ENCODE measurements at places on chromosomes 4 and X.

- no peak for DNase-seq
Measured at GRCh38 chr4:165724786-165725185, 148.3 kb upstream of the TLL1 start.

DNA sequence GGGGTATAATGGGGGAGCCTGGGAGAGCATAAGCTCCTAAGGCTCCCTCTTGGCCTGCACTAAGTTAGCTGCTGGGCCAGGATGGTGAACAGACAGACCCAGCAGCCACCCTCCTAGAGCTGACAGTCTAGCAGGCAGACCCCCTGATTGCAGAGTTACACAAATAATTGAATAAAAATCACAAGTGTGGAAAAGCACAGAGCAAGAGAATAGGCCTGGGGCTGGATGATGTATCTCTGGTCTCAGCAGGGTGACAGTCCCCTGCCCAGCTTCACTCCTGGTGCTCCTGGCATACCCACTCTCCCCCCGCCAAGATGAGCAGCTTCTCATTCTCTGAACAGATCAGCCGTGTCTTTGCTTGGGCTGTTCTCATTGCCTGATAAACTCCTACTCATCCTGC lies 86.1 kb upstream of the STX18 start:
- DNase-seq: no peak

DNA sequence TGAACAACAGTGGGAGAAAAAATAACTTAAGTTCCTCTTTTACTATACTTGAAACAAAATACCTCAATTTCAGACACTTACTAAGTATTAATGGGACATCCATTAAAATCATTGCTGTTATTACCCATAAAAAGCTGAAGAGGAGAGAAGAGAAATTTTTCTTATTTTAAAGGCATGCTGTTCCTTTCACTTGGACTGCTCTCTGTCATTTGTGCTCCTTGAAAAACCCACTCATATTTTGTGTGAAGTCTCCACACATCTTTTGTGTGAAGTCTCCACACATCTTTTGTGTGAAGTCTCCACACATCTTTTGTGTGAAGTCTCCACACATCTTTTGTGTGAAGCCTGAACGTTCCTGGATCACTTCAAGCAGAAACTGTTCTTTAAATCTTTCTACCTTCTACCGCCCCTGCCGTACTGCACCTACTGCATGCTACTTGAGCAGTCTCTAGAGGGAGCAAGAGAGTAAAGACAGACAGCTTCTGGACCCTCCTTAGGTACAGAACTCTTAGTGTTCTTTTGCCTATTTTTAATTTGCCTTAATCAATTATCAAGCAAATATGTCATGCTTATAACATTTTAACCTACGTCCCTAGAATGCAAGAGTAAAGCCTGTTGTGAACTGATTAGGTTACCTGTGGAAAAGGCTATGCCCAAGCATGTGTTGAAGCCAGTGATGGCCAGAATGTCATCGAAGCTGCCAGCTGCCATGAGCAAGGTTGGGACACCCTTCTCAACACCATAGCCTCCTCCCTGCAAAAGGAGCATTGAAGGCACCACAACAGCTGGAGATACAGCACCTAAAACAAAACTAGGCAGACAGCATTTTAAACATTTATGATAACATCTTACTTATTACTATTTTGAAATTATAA lies 27.1 kb upstream of the SLC9B1 start:
- DNase-seq: no peak

- DNase-seq: peak; percentile 41
Measured at GRCh38 chrX:76148753-76149152, 24.1 kb upstream of the PBDC1 start.

DNA sequence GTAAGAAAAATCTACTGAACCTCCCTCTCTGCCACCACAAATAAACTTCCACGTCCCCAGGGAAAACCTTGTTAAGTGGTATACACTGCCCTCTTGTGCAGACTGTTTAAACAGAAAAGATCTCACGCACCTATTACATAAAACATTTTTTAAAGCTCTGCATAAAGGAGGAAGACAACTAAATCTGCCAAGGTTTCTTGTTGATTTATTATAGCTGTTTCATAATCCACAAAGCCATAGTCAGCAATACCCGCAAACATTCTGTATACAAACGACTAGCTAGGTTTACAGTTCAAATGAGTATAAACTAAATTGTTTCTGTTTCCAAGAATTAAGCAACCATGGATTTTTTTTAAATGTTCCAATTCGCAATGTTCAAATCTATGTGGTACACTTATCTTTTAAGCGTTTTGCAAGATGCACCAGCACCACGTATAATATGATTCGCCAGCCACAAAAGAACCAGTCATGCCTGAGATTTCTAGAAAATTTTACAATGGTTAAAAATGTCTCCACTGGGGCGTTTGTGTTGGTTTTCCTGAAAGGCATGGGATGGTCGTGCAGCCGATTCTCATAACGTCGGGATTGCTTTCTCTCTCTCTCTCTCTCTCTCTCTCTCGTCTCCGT lies 164.6 kb downstream of the PRKX start:
- DNase-seq: peak; percentile 78
